CD4-positive, alpha-beta T cell treated with Interleukin-2 at 100 ng/mL for 4 hours (primary cell): ENCODE measurements at places on chromosomes 12 and 14.

DNA sequence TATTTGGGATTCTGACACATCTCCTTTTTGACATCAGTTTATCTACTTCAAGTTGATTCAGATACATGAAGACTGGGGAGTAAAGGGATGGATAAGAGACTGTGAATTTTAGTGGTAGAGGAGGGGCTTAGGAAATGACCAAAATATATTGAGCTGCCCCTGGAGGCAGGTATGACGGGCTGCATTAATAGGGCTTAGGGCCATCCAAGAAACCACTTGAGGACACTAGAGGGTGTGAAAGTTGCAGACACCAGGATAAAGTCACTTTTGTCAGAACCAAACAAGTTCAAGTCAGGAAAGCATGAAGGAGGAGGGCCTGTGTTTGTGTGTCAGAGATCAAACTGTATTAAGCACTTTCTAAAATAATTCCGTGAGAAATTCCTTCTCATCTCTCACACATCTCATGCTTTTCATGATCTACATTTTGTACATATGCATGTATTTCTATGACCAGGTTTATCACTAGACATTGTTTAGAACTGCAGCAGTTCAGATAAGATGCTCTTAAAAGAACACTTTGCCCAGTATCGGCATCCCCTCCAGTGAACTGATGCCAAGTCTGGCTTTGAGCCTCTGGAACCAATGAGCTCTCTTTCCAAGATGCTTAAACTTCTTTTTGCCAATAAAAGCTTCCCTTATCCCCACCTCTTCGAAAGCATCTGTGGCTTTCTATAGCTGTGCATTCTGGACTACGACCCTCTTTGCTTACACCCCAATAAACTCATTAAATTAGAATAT, 136.9 kb downstream of the SLC38A1 start:
- DNase-seq: no peak

DNA sequence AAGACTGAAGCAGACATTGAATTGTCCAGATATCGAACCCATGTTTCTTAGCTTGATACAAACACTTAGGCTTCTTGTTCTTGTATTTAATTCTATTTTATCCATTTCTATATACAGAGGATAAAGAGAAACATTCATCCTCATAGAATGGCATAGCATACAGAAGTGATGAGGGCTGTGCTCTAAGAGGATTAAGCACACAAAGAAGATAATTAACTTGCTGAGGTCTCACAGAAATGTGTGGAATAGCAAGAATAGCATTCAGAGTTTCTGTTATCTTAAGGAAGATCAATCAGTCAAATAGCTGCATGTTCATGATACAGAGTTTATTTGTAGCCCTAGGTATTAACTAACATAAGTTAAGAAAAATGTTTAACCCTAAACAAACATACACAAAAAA, 27.3 kb upstream of the STRAP start:
- DNase-seq: no peak

DNA sequence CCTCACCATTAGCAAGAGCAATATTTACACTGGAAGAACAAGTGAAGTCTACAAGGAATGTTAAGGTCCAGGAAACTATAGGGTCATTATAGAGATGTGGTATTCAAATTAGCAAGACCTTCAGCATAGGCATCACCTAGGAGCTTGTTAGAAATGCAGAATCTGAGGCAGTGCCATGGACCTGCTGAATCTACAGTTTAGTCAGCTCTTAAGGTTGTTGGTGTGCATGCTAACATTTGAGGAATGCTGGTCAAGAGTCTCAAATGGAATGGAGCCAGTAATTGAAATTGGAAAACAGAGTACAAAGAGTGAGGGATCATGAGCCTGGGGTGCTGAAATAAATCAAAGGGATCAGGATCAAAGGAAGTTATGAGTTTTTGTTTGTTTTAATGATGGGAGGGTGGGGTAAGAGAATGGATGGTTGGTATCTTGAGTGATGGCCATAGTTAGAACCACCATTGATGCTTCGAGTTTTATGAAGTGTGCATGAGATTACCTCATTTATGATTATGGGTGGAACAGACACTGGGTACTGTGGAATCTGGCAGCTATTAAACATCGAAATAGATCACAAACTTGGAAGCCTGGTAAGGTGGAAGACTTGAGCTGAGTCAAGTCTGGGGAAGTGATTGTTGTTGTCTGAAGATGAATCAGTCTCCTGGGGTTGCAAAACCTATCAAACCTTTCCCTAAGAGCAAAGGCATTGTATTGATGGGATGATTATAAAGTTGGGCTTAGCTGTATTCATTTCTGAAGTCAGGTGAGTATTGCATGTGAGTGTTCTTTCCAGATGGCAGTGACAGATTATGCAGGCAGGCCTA, 323.3 kb upstream of the E2F7 start:
- no peak for DNase-seq

GRCh38 chr14:28130610-28131284, 635.8 kb upstream of the FOXG1 start:
- no peak for DNase-seq

DNA sequence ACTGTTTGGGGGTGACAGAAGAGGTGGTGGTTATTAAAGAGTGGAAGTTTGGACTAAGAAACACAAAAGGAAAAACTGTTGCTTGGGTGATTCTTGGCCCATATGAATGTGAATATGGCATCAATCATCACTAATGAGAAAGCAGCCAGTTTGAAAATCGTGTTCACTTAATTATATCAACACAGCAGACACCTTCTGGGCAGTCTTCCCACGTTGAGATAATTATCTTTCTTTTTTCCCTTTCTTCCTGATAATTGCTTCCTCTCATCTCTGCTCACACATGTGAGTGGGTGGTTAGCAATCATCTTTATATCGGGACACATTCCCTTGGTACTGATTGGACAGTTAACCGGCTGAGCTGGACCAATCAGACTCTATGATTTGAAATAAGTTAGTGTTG, 539.7 kb downstream of the AACS start:
- DNase-seq: no peak

GRCh38 chr12:124906606-124907261, 7.7 kb downstream of the UBC start:
- peak; percentile 97 for DNase-seq

GRCh38 chr12:33429468-33429867, 10.2 kb downstream of the SYT10 start:
- no peak for DNase-seq

GRCh38 chr12:114767084-114767760, 83.2 kb upstream of the TBX3 start:
- DNase-seq: no peak

- no peak for DNase-seq
Observed at GRCh38 chr12:97026901-97027300, 119.8 kb downstream of the NEDD1 start.

DNA sequence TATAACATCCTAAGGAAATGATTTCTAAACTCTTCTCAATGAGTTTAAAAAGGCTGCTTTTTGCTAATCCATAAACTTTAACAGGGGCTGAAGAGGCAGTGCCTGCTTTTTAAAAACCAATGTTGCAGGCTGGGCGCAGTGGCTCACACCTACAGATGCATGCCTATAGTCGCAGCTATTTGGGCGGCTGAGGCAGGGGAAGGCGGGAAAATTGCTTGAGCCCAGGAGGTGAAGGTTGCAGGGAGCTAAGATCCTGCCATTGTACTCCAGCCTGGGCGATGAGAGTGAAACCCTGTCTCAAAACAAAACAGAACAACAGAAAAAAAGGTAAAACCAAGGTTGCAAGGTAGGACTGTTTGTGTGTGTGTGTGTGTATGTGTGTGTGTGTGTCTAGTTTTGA, 531.2 kb downstream of the DIO2 start:
- no peak for DNase-seq

- DNase-seq: no peak
Observed at GRCh38 chr12:2019126-2019525, 14.9 kb upstream of the DCP1B start.

GRCh38 chr14:77746064-77746702, 14.8 kb downstream of the SNW1 start:
- DNase-seq: no peak

DNA sequence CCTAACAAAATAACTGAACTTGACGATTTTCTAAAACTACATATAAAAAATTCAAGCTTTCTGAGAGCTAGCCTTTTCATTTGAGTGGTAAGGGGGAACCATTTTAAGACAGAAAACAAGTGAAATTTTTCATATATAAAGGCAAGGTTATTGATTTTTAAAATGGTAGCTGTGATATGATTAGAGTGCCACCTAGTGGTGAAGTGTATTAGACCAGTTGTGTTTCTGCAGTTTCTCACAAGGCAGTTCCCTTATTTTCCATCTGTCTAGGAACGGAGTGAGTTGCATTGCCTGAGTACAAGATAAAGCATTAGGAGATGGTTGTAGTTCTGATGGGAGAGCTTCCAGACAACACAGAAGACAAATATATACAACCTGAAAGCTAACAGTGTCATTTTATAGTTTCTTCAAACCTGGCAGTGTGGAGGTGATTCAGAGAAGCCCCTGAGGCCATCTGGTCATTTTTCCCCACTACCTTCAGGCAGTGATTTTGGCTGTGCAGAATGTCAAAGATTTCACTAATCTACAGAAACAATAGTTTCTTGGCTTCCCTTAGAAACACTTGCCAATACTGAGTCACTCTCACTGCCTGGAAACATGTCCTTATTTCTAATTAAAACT, 180.8 kb downstream of the C12orf50 start:
- peak; percentile 45 for DNase-seq

- DNase-seq: no peak
Observed at GRCh38 chr12:46389031-46389616, 16.6 kb upstream of the SLC38A2 start.

- DNase-seq: no peak
Observed at GRCh38 chr12:78697817-78698415, 166.7 kb upstream of the SYT1 start.

DNA sequence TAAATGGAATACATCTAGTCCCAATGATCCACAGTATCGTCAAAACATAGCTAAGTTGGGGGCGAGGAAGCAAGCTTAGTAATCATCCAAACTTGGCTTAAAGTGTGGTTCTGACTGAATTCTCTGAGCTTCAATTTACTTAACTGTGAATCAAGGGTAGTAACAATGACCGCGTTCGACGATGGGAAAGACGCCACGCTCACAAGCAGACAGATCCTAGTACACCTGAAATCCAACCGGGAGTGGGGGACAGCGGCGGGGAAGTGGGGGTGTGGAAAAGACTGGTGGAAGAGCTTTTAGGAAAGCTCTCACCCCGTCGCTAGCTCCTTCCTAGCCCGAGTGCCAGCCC, 433 bp downstream of the COX16 start:
- no peak for DNase-seq

GRCh38 chr14:29847056-29847380, 80.6 kb downstream of the PRKD1 start:
- DNase-seq: no peak

DNA sequence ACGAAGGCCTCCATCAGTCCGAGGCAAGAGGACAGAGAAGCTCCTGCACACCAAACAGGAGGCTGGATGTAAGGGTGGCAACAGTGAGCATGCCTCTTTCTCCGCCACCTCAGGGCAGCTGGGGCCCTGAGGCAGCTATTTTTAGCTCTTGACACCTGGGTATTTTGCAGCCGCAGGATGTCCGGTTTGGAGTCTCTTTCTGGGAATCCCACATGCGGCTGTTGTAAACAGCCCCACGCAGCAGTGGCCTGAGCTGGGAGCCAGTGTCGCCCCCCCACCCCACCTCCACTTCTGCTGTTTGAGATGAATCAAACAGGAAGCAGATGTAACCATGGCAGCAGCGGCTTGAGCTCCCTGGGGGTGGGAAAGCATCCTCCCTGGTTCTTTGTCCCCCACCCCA, 11.7 kb downstream of the HDAC7 start:
- peak; percentile 92 for DNase-seq

DNA sequence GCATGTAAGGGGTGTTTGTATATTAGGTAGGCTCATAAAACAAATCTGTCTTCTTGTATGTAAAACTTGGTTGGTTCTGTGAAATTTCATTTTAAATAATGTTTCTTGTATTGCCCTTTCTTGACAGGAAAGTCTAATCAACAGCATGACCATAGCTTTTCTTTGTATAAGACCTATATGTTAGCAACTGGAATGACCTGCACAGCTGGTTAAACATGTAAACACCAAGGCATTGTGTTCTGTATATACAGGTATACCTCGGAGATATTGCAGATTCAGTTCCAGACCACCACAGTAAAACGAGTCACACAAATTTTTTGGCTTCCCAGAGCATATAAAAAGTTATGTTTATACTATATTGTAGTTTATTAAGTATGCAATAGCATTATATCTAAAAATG, 183.6 kb downstream of the ERC1 start:
- DNase-seq: no peak

- no peak for DNase-seq
Observed at GRCh38 chr14:105498430-105499255, 7.6 kb downstream of the TEDC1 start.

- DNase-seq: no peak
Observed at GRCh38 chr12:66335746-66336145, 33.5 kb downstream of the HELB start.

DNA sequence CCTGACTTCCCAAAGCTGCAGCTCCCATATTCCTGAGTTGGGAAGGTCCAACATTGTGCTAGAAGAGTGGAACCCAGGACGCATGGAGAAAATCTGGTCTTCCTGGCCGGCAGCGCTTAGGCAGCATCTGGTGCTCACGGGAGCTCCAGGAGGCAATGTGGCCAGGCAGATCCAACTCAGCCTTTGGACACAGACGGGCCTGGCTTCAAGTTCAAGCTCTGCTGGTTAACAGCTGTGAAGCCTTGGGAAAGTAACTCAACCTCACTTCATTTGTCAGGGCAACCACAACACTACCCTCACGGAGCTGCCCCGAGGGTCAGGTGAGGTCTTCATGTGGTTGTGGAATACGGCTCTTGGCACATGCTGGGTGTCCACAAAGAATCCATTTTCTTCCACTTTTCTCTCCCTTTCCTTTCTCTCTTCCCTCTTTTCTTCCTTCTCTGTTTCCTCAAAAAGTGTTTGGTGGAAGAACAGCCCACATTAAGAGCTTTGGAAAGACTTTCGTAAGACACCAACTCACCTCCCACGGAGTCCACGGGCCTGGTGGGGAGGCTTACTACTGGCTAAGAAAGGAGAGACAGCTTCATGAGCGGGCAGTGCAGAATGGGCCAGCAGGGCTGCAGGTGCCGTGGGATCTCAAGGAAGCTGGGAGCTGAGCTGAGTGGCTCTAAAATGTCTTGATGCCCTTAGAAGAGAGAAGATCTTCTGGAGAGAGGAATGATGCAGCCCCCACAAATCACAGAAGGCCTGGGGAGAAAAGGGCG, 2.4 kb upstream of the FAM181A start:
- DNase-seq: no peak
